ENCODE measurements at places on chromosomes 4 and X.
A peak's percentile ranks its signal among the peaks of the same experiment; 100 is the strongest.

DNA sequence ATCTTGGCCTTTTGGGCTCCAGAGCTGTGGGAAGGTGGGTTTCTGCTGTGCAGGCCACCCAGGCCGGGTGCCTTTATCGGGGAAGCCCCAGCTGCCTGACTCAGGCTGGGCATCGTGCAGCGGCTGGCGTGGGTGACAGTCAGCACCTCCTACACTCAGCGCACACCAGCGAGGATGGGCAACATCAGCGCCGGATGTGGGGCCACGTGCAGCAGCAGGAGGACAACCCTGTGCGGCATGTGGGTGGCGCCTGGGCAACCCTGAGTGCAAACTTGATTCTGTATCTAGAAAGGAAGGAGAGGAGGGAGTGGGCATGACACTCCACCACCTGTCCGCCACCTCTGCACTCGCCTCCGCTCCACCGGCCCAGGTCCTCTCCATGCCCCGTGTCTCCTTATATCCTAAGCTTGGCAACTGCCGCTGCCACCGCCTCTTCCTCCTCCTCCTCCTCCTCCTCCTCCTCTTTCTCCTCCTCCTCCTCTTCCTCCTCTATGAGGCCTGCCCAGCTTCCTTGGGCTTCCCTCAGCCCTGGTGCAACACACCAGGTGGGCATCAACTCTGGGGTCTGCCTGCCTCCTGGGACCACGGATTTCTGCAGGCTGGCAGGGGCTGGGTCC lies 107.4 kb upstream of the AFAP1 start:
- no peak for DNase-seq

- peak; percentile 56 for DNase-seq
Observed at GRCh38 chr4:1402516-1403091, 3.6 kb downstream of the NKX1-1 start.

GRCh38 chr4:15153662-15154061 lies 151.4 kb downstream of the CPEB2 start:
- DNase-seq, result no peak

- DNase-seq, result no peak
Observed at GRCh38 chr4:24256066-24256465, 328.3 kb downstream of the DHX15 start.

DNA sequence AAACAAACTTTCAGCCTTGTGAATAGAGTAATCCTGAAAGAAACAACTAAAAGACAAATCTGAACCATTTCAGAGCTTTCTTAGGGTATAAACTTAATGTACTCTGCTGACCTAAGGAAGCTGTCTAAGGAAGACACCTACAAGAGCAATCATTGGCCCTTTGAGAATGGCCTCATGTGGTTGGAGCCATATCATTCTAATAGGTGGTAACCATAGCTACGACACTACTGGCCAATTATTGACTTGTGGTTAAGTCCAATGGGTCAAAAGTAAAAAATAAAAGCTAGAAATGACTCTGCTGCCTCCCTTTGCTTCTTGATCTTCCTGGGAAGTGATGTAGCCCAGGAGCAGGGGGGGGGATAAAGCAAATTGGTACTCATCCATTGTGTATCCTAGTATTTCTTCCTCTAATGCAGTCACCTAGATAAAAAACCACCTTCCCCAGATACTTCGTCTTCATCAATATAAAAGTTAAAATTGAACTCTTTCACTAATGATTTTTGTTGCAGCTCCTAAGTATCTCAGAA lies 547.0 kb downstream of the ARAP2 start:
- no peak for DNase-seq

DNA sequence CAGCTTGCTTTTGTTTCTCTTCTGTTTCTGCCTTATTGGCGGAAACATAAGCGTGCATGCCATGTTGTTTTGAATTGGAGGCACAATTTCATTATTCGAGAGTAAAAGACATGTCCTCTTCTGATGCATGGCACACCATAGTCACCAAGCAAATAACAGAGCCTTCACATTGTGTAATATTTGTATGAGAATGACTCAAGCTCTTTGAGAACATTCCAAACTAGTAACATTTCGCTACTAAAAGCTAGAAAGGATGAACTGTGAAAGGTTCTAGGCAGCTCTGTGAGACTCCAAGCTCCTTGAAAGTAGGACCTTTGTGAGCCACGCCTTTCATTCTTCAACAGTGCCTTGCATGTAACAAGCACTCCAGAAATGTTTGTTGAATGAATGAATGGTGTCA lies 9.2 kb upstream of the ANXA3 start:
- no peak for DNase-seq

DNA sequence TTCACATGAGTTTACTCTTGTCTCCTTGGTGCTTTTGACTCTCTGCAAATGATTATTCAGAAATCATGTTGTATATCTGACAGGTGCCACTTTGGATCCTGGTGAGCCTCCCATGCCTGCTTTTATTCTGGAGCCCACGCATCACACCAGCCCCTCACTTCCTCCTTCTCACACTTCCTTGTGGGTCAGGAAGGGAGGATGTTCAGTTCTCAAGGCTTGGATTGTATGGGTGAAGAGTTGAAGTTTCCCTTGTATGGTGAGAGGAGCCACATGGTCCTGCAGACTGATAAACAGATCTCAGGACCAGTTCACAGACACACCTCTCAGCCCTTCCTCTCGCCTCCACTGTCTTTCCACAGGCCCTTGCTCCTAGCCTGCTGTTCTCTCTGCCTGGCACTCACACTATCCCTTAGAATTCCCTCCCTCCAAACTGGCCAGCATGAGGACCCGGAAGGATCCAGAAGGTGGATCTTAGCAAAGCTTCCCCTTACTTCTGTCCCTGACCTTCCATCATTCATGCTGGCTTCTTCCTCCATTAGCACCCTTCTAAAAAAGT lies 92.1 kb downstream of the STK32B start:
- DNase-seq, result no peak

DNA sequence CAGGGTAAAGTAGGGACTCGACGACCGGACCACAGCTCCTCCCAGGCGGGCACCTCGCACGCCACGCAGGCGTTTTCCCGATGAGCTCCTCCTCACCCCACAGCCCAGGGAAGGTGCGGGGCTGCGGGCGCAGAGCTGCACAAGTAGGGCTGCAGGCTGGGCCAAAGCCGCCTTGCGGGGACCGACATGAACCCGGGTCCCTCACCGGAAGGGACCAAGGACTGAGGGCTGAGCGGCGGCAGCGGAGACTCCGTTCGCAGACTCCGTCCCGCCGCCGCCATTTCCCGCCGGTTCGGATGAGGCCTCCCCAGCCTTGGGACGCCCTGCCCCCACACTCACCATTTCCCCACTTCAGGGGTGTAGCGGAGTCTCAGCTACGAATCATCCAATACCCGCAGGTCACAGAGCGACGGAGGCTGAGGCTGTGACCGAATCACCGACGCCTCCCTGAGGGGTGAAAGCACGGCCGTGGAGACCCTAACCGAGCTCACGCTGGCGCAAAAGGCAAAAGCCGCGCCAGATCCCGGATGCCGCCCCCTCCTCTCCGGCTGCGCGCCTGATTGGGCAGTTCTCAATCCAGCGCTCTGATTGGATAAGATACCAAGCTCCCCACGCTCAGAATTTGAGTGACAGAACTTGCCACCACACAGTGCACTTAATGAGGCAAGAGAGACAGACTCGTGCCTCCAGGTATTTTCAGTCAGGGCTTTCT lies at the start of gene ZNF732:
ZNF732 (minus strand) TSS at position 506 of the 712 bp plus-strand sequence; CDS start at position 342, 164 bp downstream.
- DNase-seq, result no peak

- no peak for DNase-seq
Observed at GRCh38 chr4:17780501-17781299, 721 bp downstream of the FAM184B start.

GRCh38 chrX:40153345-40154249 lies 55.8 kb upstream of the BCOR start:
- peak; percentile 73 for DNase-seq

DNA sequence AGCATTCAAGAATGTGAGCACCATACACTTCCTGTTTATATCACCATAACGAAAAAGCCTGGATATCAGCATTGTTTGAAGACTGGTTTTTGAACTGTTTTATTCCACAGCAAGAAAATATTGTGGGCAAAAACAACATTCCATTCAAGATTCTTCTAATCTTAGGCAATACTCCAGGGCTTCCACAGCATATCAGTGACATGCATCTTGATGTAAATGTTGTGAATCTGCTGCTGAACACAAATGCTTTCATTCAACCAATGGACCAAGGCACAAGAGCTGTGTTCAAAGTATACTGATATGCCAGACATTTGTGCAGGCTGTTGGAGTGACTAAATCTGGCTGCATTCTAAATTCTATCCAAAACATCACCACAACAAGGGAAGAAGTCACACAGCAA lies 260.1 kb upstream of the ETNPPL start:
- DNase-seq, result no peak

DNA sequence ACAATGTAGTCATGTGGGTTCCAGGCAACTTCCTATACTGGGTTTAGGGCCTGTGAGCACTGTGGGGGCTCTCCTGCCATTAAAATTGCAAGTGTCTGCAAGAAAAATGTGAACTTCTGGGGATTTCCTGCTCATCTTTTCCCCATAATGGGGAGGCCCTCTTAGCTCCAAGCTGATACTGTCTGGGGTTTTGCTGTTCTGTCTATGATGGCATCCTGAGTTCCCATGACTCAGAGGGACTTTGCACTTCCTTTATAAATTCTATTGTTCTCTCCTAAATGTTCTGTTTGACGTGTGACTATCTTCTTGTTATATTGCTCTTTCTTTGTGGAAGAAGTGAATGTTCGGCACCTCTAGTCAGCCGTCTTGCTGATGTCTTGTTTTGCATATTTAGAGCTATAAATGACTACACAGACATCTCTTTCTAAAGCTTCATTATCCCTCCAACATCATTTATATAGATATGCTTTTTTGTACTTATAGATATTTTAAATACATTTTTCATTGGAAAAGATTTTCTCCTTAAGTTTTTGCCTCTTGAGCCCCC lies 465.8 kb downstream of the NAF1 start:
- DNase-seq, result no peak

- no peak for DNase-seq
Observed at GRCh38 chr4:13985837-13986236, 358.3 kb upstream of the BOD1L1 start.

- DNase-seq, result no peak
Observed at GRCh38 chr4:101604976-101605375, 185.6 kb upstream of the BANK1 start.

GRCh38 chr4:94636004-94636403 lies 121.8 kb upstream of the BMPR1B start:
- DNase-seq, result no peak

DNA sequence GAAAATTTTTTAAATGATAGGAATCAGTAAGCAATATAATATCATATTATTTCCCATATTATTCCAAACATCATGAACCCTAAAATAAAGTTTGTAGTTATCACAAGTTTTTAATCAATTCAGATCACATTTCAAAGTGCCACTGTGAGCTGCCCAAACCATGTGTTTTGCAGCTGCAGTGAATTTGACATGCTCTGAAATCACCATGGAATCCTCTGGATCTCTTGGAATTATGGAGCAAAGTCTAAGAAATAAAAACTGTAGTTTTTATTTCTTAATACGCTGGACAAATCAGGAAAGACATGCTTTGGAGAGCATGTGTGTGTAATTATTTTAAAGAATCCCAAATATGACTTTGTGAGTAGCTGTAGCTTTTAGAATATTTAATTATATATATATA lies 262.7 kb downstream of the ANKRD50 start:
- no peak for DNase-seq

GRCh38 chrX:1493412-1493811 lies 40.7 kb upstream of the ASMTL start:
- DNase-seq, result peak; percentile 34

GRCh38 chr4:45580334-45580733 lies 543.5 kb downstream of the GABRG1 start:
- DNase-seq, result no peak

GRCh38 chr4:40844261-40844660 lies 94.5 kb downstream of the NSUN7 start:
- peak; percentile 54 for DNase-seq

- DNase-seq, result peak; percentile 11
Observed at GRCh38 chrX:68932611-68933010, 103.8 kb downstream of the EFNB1 start.

- no peak for DNase-seq
Observed at GRCh38 chrX:39874202-39874816, 223.4 kb downstream of the BCOR start.

GRCh38 chr4:60944060-60944459 lies 256.1 kb upstream of the ADGRL3 start:
- DNase-seq, result no peak

Data from sigmoid colon (tissue), 7 donors.